ENCODE measurements at places on chromosomes 1 and 21.

DNA sequence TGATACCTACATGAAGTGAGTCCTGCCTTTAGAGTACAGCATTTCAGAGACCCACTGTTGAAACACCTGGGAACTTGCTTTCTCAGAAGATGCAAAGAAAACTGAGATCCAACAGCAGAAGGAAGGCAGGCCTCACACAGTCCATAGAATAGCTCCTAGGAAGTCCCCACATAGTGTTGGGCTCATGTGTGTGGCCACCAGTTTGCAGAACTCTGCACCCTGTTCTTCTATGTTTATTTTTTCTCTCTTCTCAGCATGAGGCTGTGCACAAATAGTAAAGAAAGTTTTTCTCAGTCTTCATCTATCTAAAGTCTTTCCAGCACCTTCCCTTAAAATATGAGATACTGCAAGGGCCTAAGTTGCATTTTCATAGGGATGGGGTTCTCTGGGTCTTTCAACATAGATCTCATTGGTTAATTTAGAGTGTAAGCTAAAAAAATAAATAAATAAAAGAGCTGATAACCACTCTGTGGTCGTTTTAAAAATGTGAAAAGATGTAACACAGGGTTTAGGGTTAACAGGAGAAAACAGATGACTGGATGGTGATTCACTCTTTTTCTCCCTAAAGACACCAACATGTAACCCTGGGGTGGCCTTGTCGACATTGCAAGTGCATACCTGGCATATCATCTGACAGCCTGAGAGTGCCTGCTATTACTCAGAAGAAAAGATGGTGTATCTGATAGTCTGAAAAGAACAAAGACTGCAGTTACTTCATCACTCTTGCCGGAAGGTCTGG, 94.6 kb downstream of the ZC3H11B start:
- no peak for DNase-seq

- no peak for DNase-seq
Measured at GRCh38 chr1:22412932-22413727, 38.5 kb upstream of the ZBTB40 start.

- no peak for DNase-seq
Measured at GRCh38 chr1:9827558-9828185, 3.9 kb upstream of the CLSTN1 start.

GRCh38 chr1:228095161-228095560, 8.0 kb downstream of the C1orf35 start:
- DNase-seq: no peak

DNA sequence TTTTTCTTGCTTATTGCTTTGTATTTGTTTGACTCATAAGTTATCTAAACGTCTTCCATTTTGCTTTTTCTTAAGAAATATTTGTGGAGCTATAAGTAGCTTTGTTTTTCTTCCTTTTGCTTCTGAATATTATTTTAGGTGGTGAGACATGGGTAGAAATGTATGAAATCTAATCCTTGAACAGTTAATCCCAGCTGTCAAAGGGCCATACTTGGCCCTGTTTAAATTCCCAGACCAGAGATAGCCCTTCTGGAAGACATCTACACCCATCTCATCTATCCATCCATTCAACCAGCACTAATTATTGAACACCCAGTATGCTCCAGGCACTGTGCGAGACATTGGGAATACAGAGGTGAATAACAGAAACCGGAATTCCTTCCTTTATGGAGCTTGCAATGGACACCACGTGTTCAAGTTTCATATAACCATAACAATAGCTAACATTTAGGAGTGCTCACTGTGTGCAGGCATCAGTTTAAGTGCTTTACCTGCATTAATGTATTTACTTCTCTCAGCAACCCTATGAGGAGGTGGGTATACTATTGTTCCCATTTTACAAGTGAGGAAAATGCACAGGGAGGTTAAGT, 8.7 kb downstream of the TACSTD2 start:
- no peak for DNase-seq

DNA sequence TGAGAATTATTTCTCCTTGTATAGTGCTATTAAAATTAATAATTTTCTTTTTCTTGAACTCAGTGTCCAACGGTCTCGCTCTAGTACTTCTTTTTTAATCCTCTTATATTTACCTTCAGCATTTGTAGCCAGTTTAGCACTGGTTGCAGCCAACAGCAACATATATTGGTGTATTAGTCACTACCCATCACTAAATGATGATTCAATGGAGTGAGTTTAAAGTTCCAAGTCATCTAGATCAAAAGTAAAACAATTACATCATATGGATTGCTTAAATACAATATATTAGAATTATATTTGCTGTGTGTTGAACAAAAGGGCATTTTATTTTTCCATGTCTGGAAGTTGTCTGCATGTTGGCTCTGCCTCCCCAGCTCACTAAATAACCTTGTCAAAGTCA, 591.8 kb downstream of the ADGRL2 start:
- no peak for DNase-seq

- DNase-seq: no peak
Measured at GRCh38 chr1:205258261-205258691, 30.5 kb downstream of the TMCC2 start.

- no peak for DNase-seq
Measured at GRCh38 chr1:71167505-71167904, 86.7 kb upstream of the ZRANB2 start.

GRCh38 chr1:201376464-201377374, 761 bp downstream of the TNNT2 start:
- DNase-seq: peak; percentile 99

GRCh38 chr1:25474439-25475047, 43.8 kb downstream of the MACO1 start:
- no peak for DNase-seq

GRCh38 chr1:14907416-14907815, 246.1 kb upstream of the TMEM51 start:
- no peak for DNase-seq

DNA sequence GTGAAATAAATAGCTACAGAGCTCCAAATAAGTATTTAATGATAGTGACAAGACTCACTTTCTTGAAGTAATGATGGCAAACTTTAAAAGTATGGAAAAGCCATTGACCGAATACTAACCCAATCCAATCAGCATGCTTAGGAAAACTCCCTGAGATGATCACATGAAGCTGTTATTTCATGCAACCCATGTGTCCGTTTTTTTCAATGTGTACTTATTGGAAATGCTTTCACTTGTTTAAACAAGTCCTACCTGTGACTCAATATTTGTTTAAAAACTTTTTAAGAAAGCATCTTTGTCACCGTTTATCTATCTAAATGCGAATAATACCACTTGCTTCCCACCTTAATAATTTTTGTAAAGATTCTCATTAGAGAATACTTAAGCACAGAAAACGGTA, 185.8 kb downstream of the NRIP1 start:
- DNase-seq: no peak

GRCh38 chr1:97806326-97806725, 114.5 kb downstream of the DPYD start:
- DNase-seq: no peak

- DNase-seq: no peak
Measured at GRCh38 chr1:89070509-89070908, 5.5 kb upstream of the GBP1 start.

- DNase-seq: no peak
Measured at GRCh38 chr1:81562934-81563333, 237.8 kb upstream of the ADGRL2 start.

- no peak for DNase-seq
Measured at GRCh38 chr21:36783612-36784374, 84.9 kb downstream of the SIM2 start.

DNA sequence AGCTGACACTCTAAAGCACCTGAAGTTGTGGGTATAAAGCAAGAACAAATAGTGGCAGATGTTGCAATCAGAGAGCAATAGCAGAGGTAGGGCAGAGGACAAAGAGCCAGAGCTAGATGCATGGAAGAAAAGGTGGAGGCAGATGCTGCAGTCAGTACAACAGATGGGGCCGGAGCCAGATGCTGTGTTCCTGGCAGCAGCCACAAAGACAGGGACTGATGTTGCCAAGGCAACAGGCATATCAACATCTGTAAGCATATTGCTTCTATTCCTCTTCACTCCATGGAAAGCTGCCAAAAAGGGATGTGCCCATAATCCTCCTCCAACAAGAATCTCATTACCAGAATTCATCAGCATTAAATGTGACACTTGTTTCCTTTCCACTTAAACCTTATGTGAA, 108.0 kb downstream of the TNNI3K start:
- DNase-seq: peak; percentile 1

GRCh38 chr1:207990876-207991582, 80.1 kb upstream of the CD34 start:
- DNase-seq: no peak

DNA sequence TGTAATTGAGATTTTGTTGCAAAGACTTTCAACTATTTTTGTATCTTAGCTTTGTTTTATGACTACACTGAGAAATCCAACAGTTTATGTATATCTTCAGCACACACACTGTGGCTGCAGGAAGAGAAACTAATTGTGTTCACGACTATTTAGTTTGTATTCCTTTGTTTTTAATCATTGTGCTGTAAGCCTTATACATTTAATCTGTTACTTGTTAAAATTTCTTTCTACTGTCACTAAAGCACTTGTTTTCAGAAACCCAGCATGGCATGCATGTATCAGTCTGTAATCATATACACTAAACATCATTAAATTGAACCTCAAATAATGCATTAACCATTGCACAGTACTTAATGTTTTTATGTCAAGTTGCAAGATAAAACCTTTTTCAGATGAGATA, 656 bp downstream of the ANGPTL1 start:
- DNase-seq: no peak

- no peak for DNase-seq
Measured at GRCh38 chr1:116487031-116487430, 83.8 kb downstream of the CD58 start.

DNA sequence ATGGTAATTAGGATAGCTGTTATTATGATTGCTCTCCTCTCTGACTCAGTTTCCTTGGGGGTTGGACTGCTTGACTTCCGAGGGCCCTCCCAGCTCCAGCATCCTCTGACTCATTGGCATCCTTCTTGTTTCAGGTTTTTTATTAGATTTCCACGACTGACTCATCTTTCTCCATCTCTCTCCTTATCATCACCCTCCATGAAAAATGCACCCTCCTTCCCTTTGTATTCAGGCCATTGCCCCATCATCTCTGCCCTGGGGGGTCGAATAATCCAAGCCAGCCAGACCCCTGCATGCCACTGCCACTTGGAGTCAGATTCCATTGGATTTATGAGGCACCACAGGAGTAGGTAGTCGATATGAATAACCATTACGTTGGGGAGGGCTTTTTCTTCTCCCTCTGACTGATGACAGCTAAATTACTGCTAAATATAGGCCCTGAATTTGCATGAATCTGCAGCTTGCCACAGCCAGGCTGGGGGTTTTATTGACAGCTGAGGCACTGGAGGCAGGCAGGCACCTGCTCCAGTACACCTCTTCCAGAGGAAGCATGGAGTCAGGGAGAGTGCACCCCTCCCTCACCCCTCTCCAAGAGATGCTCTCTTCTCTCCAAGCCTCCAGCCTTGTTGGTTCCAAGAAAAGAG, 91.7 kb downstream of the C1orf94 start:
- no peak for DNase-seq

DNA sequence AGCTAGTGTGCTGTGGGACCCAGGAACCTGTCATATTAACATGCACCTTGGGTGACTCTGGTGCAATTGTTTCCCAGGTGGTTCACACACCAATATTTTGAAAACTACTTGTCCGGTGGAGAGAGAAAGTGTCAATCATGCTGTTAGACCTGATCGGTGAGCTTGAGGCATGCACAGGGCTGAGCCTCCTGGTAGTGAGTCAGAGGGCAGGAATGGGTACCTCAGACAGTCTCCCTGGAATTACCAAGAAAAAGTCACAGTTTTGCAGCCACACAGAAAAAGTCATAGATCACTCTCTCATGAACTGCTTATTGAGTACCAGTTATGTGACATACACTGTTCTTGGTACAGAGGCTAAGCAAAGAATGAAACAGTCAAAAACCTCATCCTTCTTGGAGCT, 140.1 kb upstream of the NFIA start:
- DNase-seq: no peak

GRCh38 chr1:161071886-161072371, 2.2 kb upstream of the ARHGAP30 start:
- DNase-seq: no peak

- no peak for DNase-seq
Measured at GRCh38 chr1:100065183-100065968, 67.4 kb downstream of the SASS6 start.

DNA sequence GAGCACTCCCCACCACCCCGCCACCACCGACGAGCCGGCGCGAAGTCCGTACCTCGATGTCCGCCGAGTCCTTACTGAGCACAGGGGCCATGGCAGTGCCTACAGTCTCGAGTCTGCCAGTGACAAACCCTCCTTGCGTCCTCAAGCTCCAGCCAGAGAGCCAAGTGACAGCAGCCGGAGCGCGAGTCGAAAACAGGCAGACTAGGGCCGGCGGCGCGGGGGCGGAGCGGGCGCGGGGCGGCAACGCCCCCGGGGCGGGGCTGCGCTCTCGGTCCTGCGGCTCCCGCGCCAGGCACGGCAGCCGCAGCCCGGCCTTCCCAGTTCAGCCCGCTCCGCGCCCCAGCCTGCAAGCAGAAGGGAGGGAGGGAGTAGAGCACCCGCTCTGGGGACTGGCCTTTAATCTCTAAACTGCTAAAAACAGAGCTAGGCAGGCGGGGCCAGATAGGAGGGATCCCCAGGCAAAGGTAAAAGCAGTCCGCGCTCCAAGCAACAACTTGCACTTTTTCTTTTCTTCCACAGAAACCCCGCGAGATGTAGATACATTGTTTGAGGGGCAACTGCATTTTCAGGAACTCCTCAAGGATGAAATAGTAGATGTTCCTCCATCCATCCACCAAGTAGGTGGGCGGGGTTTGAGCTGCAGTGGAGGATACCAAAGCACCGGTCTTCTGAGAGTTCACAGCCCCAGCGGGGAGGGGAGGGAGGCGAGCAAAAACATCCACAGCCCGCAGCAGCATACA, at the start of gene DPYD:
DPYD (minus strand) TSS at position 203 of the 740 bp plus-strand sequence; CDS start at position 91, 112 bp downstream.
- peak; percentile 86 for DNase-seq

GRCh38 chr1:206496131-206496793, 11.1 kb upstream of the RASSF5 start:
- no peak for DNase-seq

GRCh38 chr1:198121056-198121826, 35.6 kb upstream of the NEK7 start:
- DNase-seq: no peak

DNA sequence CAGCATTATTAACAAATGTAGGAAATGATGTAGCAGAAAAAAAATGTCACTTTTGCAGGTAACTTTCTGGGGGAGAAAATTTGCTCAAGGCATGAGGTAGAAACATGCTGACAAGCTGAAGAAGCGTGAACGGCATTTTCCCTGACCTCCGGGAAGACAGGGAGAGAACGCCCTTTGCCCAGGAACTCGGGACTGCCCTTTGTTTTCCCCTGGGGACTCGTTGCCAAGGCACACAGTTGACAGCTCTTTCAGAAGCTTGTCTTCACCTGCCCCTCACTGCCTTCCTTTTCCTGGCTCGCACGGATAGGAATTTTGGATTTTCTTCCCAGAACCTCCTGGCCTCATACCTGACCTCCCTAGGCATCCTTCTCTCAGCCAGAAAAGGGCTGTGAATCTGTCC, 52.7 kb upstream of the COA6 start:
- no peak for DNase-seq

DNA sequence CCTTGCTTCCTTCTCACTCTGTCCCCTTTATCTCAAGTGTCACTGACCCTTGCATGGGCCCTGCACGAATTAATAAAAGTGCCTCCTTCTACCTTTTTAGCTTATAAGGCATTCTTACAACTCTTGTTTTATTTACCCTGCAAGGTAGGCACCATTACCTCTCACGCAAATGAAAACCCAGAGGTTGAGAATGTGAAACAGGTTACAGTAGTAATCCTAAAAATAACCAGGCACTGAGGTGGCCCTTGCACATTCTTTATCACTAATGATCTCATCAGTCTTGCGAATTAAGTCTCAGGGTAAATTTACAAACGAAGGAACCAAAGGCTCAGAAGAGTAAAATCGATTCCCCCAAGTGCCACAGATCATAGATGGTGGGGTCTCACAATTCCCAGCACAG, 3.7 kb downstream of the GLIS1 start:
- no peak for DNase-seq
